ENCODE measurements at places on chromosomes 16 and 17. TPM values are rescaled to one million over a fixed set of nuclear protein-coding genes. Genes with fewer than 3 reads are reported as not detected.

The CBLN1 gene
- total RNA-seq = not detected

The RAD51D gene
- 10.2 TPM for total RNA-seq

The TRPV2 gene
- total RNA-seq = not detected

The CDH11 gene
- 297 TPM for total RNA-seq
